ENCODE measurements at places on chromosomes 7 and 10.

GRCh38 chr7:1236132-1236661 is 3.5 kb downstream of the UNCX start:
- DNase-seq: no peak

GRCh38 chr7:21656081-21656480 is 113.2 kb downstream of the DNAH11 start:
- no peak for DNase-seq

DNA sequence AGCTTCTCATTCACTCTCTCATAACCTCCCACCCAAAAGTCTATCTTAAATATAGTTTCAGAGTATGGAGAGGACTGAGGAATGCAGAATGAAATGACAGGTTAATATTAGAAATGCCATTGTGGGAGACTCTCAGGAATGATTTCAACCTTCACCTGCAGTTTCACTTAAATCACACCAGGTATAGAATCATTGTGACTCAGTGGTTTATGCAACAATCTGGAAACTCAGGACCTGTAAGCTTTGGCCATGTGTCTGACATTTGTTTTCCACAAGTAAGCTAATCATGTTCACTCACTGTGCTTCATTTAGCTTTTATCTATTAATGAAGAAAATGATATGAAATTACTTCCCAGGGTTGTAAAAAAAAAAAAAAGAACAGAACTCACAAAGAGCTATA is 8.7 kb upstream of the PTPN12 start:
- no peak for DNase-seq

DNA sequence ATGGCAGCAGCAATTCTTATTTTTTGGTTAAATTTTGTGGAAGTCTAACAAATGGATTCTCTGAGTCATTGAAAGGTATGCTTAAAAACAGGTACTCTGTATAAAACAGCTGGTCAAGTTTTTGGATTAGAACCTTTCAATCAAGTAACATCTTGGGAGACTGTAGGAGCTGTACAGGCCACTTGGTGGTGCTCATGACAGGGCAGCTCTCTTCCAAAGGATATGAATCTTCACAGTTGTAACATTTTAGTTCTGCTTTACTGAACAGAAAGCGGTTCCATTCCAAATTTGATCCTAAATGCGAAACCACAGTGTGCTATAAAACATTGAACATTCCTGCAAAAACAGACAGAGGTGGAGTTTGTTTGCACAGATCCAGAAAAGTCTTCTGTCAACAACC is 44.5 kb upstream of the AGR3 start:
- DNase-seq: no peak

DNA sequence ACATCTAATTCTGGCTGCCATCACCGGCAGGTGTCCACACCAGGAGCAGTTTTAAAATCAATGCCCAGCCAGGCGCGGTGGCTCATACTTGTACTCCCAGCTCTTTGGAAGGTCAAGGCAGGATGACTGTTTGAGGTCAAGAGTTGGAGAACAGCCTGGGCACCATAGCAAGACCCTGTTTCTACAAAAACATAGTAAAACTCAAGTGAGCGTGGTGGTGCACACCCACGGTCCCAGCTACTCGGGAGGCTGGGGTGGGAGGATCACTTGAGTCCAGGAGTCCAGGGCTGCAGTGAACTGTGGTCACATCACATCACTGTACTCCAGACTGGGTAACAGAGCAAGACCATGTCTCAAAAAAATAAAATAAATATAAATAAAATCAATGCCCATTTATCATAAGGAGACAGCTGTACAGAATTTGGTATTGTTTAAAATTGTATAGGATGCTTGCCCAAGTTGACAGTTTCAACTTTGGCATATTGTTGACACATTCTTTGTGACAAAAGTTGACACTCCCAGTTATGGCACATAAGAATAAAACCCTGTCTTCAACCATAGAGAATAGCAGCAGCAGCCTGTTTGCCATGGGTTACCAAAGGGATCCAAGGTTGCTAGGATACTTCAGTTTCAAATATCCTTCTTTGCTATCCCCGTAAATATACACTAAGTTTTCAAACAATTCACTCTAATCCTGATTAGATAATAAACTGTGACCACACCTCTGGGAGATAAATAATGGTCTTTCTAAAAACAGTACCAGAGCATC is 193.0 kb downstream of the FAM107B start:
- no peak for DNase-seq

GRCh38 chr10:127017541-127018297 is 112.5 kb downstream of the DOCK1 start:
- no peak for DNase-seq

- DNase-seq: no peak
Measured at GRCh38 chr10:128973221-128973620, 493.8 kb upstream of the MGMT start.

GRCh38 chr7:128869944-128870285 is 7.3 kb downstream of the ATP6V1F start:
- DNase-seq: no peak

DNA sequence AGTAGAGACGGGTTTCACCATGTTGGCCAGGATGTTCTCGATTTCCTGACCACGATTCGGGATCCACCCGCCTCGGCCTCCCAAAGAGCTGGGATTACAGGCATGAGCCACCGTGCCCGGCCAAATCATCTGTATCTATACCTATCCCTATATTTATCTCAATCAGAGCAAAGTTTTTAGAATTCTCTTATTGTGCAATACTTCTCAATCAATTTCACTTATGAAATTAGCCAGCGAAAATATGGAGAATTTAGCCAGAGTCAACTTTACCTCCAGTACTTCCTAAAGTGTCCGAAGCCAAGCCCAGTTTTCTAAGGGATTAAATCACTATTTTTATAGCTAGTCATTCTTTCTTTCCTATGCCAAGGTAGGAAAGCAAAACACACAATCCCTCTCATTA is 319.1 kb upstream of the PFKP start:
- DNase-seq: no peak

DNA sequence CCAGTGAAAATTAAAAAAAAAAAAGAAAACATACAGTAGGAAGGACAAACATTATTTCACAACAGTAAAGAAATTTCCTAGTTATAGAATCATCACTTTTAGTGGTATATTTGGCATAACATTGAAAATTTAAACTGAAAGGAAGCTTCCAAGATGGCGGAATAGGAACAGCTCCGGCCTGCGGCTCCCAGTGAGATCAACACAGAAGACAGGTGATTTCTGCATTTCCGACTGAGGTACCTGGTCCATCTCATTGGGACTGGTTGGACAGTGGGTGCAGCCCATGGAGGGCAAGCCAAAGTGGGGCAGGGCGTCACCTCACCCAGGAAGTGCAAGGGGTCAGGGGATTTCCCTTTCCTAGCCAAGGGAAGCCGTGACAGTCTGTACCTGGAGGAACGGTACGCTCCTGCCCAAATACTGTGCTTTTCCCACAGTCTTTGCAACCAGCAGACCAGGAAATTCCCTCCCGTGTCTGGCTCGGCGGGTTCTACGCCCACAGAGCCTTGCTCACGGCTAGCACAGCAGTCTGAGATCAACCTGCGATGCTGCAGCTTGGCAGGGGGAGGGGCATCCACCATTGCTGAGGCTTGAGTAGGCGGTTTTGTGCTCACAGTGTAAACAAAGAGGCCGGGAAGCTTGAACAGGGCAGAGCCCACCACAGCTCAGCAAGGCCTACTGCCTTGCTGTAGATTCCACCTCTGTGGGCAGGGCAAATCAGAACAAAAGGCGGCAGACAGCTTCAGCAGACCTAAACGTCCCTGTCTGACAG is 19.4 kb downstream of the PON3 start:
- no peak for DNase-seq
